Activated T-helper 17 cell treated with anti-CD3 and anti-CD28 coated beads, Interleukin-2, amount 50 U/mL, for 72 hours (primary cell): ENCODE measurements at places on chromosomes 11 and 22. TPM values are rescaled to one million over a fixed set of nuclear protein-coding genes. Genes with fewer than 3 reads are reported as not detected.

The UCP3 gene
- 6.6 TPM for total RNA-seq

The SLC25A18 gene
- total RNA-seq = not detected

The SLC22A6 gene
- total RNA-seq = not detected

The OR4D9 gene
- not detected for total RNA-seq

The APOBEC3A gene
- not detected for total RNA-seq

The C11orf71 gene
- 4.0 TPM for total RNA-seq

The MFRP gene
- total RNA-seq = not detected

The MRGPRF gene
- not detected for total RNA-seq

The RAB3IL1 gene
- total RNA-seq = not detected

The NAALADL1 gene
- 12.6 TPM for total RNA-seq

The ESAM gene
- total RNA-seq = 0.84 TPM

The CDC42BPG gene
- 0.37 TPM for total RNA-seq

The ZBTB16 gene
- total RNA-seq = 10.6 TPM

The CCDC116 gene
- 0.37 TPM for total RNA-seq

The PTPRJ gene
- total RNA-seq = 36.1 TPM

The ANKK1 gene
- 0.40 TPM for total RNA-seq

The CBLIF gene
- total RNA-seq = not detected

The LDLRAD3 gene
- total RNA-seq = 0.45 TPM

The LMO2 gene
- not detected for total RNA-seq

The CASP4 gene
- total RNA-seq = 78.2 TPM

The ARFGAP3 gene
- total RNA-seq = 32.0 TPM

The RASD2 gene
- total RNA-seq = not detected

The OR2AG2 gene
- not detected for total RNA-seq
